ENCODE measurements at places on chromosomes 4 and X. TPM values are rescaled to one million over a fixed set of nuclear protein-coding genes. Genes with fewer than 3 reads are reported as not detected.

The NEUROG2 gene
- total RNA-seq, result not detected

DNA sequence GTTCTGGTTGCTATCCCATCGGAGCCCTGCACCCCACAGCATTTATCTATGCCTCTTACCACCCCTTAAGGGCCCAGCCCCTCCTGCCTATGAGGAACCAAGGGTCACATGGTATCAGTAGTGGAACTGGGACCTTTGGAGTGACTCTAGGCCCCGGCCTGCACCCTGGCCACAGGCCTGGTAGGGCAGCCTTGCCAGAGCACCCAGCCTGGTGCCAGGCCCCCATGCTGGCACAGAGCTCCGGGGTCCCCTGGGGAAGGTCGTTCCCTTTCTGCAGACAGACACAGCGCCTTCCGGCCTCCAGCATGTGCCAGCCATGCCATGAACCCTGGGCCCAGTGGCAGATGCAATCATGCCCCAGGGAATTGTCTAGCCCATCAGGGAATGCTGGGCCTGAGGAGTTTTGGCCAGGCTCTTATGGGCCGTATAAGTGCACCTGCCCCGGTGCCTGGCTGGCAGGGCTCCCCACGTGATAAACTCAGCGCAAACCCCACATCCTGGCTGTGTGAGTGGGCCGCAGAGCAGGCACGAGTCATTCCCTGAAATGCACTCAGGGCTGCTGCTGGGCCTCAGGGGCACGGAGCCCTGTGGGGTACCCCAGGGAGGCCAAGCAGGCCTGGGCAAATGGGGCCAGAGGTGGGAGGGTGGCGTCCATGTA, 19.8 kb upstream of the ADD1 start:
- no peaks in the 10 kb centered on the region for H3K27me3 ChIP-seq
- no peaks in the 10 kb centered on the region for H3K36me3 ChIP-seq
- no peak overlapping the region for H3K4me3 ChIP-seq
- peaks cover 10% of the 10 kb centered on the region for H3K4me1 ChIP-seq
- peak; percentile 17 for DNase-seq

DNA sequence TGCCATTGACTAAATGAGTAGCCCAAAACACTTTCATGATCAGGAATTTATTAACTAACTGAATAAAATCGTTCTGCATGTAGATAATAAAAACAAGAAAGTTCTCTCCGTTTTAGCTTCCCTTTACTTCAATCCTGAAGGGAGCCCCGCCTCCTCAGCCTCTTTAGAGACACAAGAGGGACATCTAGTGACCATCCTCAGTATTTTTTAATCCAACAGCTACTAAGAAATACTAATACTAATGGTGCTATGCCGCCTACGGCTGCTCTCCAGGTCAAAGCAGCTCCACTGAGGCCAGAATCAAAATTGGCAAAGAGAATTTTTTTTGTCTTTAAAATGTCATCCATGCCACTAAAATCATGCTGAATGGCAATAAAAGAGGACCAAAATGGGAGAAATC, 3.2 kb upstream of the PCDH19 start:
- no peaks in the 10 kb centered on the region for H3K4me1 ChIP-seq

GRCh38 chr4:71664366-71664765, 119.5 kb downstream of the GC start:
- H3K4me1 ChIP-seq, result no peaks in the 10 kb centered on the region
- no peak overlapping the region for H3K4me3 ChIP-seq
- H3K27me3 ChIP-seq, result no peaks in the 10 kb centered on the region

GRCh38 chr4:82201805-82202641, 171.8 kb downstream of the HNRNPD start:
- H3K4me3 ChIP-seq, result no peak overlapping the region
- H3K27ac ChIP-seq, result no peak overlapping the region
- peak; percentile 10 for DNase-seq
- H3K4me1 ChIP-seq, result no peaks in the 10 kb centered on the region
- no peaks in the 10 kb centered on the region for H3K27me3 ChIP-seq

DNA sequence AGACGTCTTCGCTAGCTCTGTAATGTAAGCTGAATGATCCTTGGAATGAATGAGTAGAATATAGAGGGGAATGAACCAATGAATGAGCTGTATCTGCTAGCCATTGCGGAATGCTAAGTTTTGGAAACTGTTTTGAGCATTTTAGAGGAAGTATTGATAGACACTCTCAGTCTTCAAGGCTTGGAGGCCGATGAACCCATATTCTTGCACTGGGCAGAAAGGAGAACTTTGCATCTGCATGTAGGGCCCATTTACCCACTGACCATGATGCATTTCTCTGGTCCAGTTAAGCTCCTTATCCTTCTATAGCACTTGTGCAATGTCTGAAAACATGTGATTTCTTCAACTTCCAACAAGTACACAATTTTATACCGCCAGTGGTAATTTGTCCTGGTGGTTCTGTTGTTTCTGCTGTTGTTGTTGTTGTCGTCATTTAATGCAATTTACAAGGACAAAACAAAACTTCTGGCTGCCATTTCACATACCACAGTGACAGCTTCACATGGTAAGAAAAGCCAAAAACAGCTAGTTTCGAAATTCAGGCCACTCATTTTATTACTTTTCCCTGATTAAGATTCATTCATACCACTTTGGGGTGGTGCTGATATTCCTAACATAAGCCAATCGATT, 85.0 kb upstream of the MTM1 start:
- no peaks in the 10 kb centered on the region for H3K4me1 ChIP-seq
- no peak overlapping the region for H3K4me3 ChIP-seq
- H3K36me3 ChIP-seq, result no peaks in the 10 kb centered on the region
- no peak for DNase-seq
- H3K27me3 ChIP-seq, result no peaks in the 10 kb centered on the region

GRCh38 chrX:152428120-152428519, 23.0 kb downstream of the GABRA3 start:
- no peak overlapping the region for H3K4me3 ChIP-seq
- no peak for DNase-seq
- H3K36me3 ChIP-seq, result no peaks in the 10 kb centered on the region
- no peak overlapping the region for H3K27ac ChIP-seq
- no peaks in the 10 kb centered on the region for H3K4me1 ChIP-seq

DNA sequence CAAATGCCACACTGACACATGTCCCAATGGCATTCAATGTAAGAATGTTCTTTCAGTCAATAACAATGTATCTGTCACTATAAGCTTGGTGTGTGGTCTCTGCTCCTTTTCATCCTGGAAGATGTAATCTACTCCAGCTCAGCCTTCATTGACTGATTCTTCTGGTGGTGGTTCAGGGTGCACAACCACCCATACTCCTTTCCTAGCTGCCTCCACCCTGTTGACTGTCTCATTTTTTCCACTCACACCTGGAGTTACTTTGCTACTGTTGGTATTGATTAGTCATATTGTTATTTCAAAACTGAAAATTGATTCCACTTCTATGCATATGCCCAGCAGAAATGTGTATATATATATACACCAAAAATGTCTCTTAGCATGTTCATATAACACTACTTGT, 140.5 kb downstream of the ASB9 start:
- H3K27me3 ChIP-seq, result no peaks in the 10 kb centered on the region
- no peak for DNase-seq
- H3K4me3 ChIP-seq, result no peak overlapping the region
- no peak overlapping the region for H3K27ac ChIP-seq
- no peaks in the 10 kb centered on the region for H3K4me1 ChIP-seq

Measured in heart left ventricle (tissue), 16 donors.